ENCODE measurements at places on chromosomes 2 and 18.

DNA sequence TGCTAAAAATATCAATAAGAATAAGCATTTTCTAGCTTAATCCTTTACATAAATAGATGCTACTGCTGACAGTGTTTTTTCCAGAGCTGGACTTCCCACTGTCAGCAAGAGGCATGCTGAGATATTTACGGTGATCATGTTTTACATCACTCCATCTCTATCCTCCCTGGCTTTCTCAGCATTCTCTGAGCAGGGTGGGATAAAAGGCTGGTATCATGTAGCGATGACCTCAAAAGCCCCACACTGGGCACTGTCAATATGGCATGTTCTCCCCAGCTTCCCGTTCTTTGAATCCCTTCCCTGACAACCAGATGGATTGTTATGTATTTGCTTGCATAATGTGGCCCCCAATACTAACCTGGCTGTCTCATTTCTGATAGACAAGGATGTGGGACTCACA lies 83.2 kb upstream of the EPHA4 start:
- DNase-seq, result no peak

DNA sequence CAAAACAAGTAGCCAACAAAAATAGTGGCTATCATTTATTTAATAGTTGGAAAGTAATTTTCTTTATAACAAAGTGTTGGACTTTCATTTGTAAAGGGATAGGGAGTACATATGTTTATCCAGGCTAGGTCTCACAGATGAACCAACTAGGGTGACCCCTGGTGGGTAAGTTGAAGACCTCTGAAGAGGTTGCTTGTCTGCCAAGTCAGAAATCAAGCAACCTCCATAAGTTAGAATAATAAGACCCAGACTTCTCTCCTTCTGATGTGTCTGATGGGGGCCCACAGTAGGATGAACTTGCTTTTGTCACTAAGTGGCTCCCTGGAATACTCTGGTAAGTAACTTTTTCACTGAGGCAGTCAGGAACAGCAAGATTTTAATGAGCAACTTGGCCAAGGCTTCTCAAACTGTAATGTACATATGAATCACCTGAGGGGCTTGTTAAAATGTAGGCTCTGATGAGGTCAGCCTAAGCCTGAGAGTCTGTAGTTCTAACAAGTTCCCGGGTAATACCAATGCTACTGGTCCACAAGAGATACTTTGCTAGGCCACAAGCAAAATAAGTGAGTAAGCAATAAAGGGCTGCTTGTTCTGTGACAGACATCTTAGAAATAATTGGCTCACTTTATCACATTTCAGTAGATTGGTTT lies 319.6 kb downstream of the PIK3C3 start:
- no peak for DNase-seq

DNA sequence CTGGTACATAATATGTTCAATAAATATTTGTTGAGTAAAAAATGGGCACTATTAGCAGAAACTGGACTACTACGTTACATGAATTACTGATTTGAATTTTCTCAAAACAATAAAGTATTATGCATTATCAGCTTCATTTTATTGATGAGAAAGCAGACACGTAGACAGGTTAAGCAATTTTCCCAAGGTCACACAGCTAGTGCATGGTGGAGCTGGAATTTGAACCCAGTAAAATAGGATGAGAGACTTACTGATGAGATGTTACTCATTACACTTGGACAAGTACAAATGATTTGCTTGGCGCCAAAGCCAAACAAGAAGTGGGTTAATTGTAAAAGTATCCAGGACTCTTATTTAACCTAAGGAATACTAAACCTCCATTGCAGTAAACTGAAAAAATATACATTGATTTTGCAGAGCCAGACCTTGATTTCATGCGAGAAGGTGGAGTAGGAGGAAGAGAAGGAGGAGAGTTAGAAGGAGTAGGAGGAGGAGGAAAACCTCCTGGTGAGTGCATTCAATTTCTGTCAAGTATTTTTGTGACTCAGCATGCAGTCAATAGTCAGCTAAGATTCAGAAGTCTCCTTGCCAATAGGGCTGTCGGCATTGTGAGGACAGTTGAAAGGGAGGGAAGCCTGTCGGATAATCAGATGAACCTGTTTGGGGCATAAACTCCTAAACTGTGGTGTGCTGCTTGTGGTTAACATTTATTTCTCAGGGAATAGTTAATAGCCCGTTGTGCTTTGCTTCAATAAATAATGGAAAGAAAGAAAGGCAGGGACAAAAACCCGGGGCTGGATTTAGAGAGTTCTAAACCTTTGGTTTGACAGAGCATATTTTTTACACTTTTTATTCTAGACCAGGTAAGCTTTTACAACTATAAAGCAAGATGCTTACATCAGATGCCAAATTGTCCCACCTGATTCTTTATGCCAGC lies 77.0 kb upstream of the TACR1 start:
- no peak for DNase-seq

DNA sequence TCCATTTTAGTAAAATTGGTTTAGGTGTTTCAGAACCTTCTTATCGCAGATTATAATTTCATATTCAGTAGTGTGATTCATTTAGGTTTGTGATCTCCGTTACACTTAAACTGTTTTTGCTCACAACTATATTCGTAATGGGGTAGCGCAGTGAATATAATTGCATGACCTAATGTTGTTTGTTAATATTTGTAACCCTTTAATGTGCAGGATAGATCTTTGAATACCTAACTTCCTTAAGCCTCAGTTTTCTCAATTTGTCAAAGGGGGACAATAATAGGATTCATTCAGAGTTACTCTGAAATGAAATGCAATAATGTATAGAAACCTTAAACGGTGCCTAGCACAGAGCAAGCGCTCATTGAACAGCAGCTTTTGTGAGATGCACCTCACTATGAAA lies 558 bp upstream of the ZDBF2 start:
- DNase-seq, result no peak

GRCh38 chr2:173886613-173887012 lies 78.6 kb downstream of the SP3 start:
- no peak for DNase-seq

DNA sequence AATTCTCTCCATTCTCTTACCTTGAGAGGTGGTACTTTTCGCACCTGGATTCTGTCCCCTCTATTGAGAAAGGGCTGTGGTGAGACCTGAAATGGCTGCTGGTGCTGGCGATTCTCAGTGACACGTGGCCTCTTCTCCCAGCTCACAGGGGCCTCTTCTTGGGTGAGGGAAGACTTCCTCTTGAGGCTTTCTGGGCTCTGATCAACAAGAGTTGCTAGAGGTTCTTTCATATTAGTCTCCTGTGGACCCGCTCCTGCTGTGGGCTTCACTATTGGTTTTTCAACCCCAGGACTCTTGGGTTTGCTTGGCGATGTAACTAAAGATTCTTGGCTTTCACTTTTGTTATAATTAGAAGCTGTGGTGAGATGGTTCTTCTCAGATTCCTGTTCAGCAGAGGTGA lies 76.3 kb upstream of the DTNB start:
- DNase-seq, result no peak

DNA sequence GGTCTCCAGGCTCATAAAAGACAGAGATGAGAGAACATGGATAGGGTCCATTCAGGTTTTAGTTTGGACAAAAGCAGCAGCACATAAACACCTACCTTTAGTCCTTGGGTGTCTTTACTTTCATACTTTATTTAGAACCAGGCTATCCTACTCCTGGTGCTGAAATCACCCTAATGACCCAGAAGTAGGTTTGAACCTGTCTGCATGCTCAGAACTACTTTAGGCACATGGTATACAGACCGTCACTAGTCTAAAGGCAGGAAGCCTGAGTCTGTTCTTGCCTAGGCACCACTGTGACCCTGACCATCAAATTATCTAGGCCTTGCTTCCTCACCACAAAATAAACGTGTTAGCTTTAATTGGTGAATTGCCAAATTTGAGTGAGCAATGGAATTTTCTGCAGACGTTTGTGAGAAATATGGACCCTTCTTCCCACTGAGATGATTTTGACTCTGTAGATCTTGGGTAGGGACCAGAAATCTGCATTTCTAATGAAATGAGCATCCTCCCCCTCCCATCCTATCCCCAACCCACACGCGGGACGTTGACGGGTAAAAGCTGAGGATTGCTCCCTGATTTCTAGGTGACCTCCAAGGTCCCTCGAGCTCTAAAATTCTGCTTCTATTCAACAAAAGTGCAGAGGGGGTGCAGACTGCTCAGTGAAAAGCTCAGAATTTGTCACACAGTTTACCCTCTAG lies 75.1 kb downstream of the PLEKHM3 start:
- no peak for DNase-seq

DNA sequence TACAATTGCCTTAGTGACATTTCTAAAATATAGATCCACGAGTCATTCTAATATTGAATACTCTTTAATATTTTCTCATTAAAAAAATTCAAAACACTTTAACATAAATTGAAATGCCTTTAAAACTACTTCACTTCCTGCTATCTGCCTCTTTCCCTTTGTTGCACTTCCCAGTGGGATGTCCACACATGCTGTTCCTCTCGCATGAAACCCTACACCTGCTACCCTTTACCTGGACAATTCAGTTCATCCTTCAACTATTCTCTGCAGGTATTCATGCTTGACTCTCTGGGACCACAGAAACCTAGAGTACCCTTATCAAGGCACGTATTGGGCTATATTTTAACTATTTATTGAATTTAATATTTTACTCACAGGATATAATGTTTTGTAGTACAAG lies 373.3 kb upstream of the GALNT5 start:
- DNase-seq, result no peak

DNA sequence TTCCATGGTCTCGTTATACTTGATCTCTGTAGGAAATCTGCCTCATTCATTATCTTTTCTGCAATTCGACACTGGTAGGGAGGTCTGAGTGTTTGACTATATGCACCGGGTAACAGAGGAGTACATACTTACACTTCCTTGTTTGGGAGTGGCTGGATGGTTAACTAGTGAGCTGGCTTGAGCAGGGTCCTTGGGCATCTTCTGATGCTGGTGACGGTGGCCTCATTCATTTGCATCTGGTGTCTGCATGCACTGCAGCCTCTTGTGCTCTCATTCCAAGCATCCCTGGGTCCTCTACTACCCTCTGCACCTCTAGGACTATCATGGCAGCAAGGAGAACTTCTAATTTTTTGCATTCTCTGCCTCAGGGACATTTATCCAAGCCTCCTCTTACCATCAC lies 100.0 kb upstream of the TCF4 start:
- no peak for DNase-seq

- DNase-seq, result no peak
These were observed 385.8 kb upstream of the TRIB2 start for GRCh38 chr2:12330916-12331315.

DNA sequence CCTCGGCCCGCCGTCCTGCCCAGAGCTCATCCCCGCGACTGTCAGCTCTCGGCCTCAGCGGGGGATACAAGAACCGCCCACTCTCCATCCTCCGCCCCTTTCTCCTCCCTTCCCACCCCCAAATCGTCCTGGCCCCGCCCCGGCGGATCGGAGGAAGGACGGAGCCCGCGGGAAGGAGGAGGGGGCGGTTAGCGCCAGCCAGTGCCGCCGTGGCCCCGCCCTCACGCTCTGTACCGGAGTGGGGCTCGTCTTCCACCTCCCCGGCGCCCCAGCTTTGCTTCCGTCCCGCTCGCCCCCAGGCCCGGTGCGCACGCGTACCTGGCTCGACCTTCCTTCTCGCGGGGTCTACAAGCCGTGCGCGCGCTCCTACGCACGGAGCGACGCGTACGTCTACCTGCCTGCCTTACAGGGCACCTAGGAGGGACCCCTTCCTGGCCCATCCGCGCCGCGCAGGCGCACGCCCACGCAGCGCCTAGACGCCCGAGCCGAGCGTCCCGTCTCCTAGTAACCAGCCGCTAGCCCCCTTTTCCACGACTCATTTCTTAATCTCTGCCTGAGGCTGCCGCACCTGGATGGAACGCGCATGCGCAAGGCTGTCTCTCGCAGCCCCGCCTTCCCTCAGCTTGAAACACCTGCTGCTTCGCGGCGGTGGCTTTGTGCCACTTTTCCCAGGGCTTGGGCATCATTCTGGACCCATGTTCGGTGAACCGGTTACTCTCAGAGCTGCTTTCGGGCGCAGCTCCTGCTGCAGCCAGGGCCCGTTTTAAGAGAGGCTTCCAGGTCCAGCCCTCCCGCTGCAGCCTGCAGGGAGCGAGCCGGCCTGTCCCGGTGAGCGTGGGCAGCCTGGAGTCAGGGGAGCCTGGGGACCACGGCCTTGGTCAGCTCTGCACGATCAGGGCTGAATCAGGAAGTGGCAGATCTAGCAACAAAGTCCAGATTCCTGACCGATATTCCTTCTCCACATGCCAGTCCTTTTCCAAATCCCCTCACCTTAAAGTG lies at the start of gene C2orf15:
Gene C2orf15, plus strand, starts transcription at position 598 of the 999 bp plus-strand sequence. CDS start 8,852 bp downstream, outside the sequence.
- DNase-seq, result peak; percentile 97

DNA sequence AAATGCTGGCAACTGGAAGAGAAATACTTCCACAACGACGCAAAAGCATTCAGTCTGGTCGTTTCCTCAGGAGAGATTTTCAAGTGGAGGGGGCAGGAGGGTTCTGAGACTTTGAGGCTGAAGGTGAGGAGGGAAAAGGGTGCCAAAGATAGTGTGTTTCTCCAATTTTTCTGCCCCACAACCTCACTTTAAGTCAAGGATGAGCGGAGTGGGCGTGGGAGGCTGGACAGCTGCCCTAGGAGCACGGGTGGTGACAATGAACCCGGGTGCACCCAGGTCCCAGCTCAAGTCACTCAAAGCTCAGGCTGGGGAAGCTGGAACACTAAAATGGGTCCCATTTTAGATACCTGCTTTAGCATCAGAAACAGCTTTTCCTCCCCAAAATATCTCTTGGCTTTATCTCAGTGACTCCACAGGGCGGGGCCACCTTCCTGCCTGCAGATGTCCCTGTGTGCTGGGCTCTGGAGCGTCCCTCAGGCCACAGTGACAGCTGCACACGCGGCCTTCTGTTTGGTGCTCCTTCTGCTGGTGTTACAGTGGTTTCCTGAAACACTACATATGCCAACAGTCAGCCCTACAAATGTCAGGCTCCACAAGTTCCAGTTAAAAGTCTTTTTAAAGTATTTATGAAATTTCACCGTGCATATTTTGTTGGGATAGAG lies 1.4 kb upstream of the MBP start:
- DNase-seq, result no peak

GRCh38 chr2:191713837-191714236 lies 35.9 kb downstream of the NABP1 start:
- DNase-seq, result no peak

DNA sequence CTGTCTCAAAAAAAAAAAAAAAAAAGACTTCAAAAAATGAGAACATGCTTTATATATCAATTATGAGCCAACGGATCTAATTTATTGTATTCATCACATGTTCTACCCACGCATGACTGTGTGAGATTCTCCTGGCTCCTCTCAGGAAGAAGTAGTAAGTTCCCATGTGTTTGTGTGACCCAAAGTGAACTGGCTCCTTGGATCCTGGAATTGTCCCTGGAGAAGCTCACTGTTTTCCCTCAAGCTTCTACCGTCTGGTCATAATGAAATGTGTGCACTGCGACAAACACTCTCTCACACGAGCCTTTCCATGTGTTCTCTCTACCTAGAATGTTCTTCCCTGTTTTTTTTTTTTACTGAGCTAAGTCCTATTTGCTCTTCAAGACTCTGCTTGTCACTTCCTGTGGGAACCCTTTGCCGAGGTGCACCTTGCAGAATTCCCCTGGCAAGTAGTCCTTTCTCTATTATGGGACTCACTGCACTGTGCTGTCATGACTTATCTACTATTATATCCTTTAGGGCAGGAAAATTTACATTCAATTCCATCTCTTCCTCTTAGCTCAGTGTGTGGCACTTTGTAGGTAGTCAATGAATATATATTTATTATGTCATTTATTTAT lies 83.2 kb upstream of the THOC1 start:
- DNase-seq, result no peak

- DNase-seq, result no peak
These were observed 96.8 kb upstream of the FZD7 start for GRCh38 chr2:201936817-201937216.

- no peak for DNase-seq
These were observed 4.4 kb downstream of the ANKRD29 start for GRCh38 chr18:23658285-23658684.

GRCh38 chr18:21327101-21327500 lies 85.1 kb downstream of the GREB1L start:
- DNase-seq, result no peak
